NAMALWA (cell line): ENCODE measurements at places on chromosomes 7 and 10.
A peak's percentile ranks its signal among the peaks of the same experiment; 100 is the strongest.

DNA sequence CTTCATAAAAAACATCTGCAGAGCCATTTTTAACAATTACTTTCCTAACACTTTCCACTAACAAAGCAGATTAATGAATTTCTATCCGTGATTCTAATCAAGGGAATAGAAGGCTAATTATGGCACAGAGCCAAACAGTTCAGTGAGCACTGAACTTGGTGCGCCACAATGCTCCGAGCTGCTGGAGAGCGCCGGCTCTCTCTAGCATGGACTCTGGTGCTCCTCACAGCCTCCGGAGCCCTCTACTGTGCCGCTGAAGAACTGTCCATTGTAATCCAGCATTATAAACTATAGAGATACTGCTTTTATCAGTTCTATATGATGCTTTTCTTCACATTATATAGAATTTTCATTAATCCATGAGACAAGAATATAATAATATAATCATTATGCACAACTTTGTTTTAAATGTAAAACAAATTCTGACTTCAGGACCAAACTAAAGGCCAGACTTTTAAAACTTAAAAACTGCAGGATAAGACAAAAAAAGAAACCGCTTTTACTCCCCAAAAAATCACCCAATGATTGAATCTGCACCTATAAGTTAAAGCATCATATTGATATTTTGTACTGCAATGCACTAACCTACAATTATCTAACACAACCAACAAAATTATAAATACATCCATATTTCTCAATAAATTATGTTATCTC is 123.6 kb downstream of the RNF32 start:
- peak; percentile 31 for DNase-seq

GRCh38 chr10:12264204-12264940 is 68.4 kb downstream of the CDC123 start:
- peak; percentile 100 for DNase-seq

- DNase-seq = no peak
Observed at GRCh38 chr10:95373660-95374059, 82.9 kb upstream of the PDLIM1 start.

DNA sequence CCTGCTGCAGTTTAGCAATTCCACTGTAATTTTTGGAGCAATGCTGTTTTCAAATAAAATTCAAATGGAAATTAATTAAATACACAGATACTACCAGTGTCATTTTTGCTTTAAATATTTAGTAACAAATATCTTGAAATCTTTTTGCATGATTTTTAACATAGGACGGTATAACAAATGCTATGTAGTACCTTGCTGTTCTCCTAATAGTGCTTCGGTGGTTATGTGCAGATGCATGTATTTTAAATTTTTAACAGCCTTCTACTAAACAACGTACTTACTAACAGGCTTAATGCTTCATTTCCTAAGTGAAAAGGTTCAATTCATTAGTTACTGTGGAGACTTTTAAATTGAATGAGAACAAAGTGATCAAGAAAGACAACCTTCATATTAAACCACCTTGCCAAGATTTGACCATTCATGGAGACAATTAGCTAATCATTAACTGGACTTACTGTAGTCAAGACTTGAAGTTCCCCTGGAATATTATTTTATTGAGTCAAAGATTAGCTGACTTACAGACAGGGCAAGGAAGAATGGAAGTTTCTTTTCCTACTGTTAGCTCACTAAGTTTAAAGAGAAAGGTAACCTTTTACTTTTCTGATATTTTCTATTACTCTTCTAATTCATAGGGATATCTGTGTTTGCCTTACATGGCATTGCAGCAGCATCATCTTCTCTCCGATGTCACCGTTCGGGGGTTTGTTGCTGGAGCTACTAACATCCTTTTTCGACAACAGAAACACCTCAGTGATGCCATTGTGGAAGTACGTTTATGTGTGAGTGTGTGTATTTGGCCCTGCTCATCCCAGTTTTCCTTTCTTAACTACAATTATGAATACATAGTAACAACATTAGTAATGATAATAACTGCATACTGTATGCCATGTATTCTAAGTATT is 74.3 kb downstream of the AVL9 start:
- no peak for DNase-seq

- DNase-seq = no peak
Observed at GRCh38 chr7:47602272-47603004, 20.5 kb upstream of the TNS3 start.

DNA sequence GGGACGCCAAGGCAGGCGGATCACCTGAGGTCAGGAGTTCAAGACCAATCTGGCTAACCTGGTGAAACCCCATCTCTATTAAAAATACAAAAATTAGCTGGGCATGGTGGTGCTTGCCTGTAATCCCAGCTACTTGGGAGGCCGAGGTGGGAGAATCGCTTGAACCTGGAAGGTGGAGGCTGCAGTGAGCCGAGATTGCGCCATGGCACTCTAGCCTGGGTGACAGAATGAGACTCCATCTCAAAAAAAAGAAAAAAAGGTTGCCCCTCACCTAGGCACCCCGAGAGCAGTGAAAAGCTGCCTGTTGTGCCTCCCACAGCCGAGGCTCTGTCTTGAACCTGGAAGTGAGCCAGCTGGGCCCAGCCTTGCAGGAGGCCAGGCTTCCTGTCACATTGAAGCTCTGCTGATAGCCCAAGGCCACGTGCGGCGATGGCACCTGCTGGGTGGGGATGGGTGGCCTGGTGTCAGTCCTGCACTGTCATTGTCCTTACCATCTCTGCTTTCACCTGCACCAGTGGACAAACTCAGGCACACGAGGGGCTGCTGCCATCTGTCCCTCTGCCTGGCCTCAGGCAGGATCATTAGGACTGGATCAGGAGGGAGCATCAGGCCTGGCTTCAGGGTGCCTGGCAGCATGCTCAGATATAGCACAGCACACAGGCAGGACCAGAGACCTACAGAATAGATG is 37.8 kb downstream of the DNAJB12 start:
- peak; percentile 73 for DNase-seq

- no peak for DNase-seq
Observed at GRCh38 chr10:32105782-32106382, 49.7 kb upstream of the KIF5B start.

GRCh38 chr10:76429368-76430060 is 998.1 kb downstream of the LRMDA start:
- no peak for DNase-seq

GRCh38 chr7:157485361-157485831 is 148.6 kb downstream of the DNAJB6 start:
- DNase-seq = no peak

DNA sequence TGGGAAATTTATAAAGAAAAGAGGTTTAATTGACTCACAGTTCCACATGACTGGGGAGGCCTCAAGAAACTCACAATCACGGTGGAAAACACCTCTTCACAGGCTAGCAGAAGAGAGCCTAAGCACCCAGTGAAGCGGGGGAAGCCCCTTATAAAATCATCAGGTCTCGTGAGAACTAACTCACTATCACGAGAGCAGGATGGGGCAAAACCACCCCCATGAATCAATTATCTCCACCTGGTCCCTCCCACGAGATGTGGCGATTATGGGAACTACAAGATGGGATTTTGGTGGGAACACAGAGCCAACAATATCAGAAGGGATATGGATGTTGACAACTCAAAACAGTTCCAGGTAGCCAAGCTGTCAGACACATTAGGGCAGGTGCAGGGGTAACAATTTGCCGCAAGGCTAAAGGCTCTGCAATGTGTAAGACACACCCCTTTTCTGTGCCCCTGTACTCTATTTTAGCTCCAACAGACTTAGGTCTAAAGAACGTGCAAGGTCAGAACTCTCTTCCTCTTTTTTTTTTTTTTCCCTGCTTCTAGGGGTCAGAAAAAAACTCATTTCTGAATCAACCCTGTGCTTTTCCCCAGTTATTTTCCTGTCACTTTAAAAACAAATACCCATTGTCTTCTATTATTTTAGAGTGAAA is 30.7 kb upstream of the RBM20 start:
- DNase-seq = peak; percentile 59

GRCh38 chr10:24722131-24722675 is 1.5 kb downstream of the ARHGAP21 start:
- peak; percentile 44 for DNase-seq

DNA sequence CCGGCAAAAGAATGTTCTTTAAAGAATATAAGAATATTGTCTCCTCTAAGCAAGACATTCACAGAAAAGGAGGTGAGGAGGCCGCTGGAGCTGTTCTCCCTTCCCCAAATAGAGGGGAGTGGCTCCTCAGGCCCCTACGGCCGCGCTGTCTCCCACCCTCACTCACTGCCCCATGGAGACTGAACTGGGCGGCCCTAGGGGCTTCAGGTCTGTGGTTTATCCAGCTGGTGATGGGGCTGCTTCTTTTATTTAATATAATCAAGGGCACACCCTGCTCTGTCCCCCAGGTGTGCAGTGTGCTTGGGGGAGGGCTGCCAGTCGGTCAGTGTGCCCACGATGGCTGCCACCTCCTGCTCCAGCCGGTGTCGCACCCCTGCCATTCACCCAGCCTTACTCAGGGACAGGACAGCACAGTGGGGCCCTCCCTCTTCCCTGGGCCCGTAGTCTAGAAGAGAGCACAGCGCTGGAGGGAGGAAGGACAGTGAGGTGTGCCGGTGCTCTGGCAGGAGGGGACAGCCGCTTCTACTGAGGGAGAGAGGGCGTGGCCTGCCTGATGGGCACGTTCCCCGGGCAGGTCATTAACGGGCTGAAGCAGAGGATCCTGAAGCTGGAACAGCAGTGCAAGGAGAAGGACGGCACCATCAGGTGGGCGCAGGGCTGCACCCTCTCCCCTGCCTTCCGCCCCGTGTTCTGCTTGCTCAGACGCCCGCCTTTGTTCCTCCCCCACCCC is 23.4 kb downstream of the IQCE start:
- DNase-seq = no peak

GRCh38 chr7:101913851-101914250 is 96.4 kb downstream of the CUX1 start:
- no peak for DNase-seq

DNA sequence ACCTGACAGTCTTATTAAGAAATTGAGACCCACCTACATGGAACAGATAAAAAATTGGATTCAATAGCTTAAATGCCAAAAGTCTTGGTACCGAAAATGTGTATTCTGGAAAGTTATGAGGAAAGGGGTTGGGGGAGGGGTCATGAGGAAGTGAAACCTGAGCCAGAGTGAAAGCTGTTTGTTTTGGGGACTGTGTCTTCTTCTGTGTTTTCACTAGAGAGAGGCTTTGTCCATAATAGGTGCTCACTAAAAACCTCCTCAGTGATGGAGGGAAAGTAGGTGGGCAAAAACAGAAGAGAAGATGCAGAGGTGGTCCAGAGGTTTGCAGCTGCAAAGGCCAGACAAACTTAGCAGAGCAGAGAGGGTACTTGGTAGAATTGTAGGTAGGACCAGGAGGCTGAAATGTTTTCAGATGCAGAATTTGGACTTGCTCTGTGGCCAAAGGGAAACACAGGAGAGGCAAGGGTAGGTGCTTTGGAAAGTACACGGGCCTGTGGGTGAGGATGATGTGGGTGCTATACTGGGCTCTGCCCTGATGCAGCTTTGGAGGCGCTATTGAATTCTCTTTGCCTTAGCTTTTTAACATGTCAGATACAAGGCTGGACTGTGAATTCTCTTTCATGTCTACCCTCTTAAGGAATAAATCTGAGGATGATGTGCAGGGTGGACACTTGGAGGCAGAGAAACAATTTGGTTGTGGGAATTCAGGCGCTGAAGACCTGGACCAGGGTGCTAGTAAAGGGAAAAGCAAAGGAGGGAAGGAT is 254.6 kb downstream of the PTEN start:
- peak; percentile 38 for DNase-seq

GRCh38 chr7:23358152-23358674 is 59.1 kb downstream of the MALSU1 start:
- DNase-seq = peak; percentile 43

DNA sequence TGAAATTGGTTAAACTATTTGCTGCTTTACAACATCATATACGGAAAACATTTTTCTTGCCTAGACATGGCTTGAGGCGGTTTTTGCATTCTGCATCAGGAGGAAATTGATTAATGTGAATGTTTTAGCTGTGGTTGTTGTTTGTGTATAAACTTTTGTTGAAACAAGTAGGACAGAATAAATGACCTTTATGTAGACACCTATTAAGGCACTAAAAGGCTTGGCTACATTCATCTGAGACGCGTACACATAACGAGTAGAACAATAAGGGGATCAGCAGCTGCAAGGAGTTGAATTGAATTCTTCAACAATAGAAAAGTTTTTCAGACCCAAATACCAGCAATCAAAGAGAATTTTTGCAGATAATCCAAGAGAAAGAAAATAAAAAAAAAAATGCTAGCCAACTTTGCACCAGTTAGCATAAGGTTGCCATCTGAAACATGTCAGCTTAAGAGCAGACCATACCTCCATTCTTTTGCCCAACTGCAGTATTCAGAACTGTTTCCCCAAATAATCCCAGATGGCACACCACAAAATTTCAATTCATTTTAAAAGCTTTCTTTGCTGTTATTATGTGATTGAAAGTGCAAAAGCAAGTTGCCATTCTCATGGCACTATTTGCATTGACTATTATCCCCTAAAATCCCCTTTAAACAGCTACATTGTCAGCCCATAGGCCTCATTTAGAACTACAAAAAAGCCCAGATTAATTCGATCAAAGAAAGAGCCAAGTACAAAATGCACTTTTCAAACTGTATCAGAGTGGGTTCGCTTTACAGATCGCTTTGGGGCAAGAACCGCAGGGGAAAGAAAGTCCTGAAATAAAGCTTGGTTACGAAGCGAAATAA is 49.6 kb downstream of the GCC1 start:
- no peak for DNase-seq

GRCh38 chr7:132272763-132273371 is 303.4 kb downstream of the PLXNA4 start:
- DNase-seq = no peak

- DNase-seq = no peak
Observed at GRCh38 chr7:11787534-11787933, 44.5 kb downstream of the THSD7A start.

- no peak for DNase-seq
Observed at GRCh38 chr10:44516891-44517290, 132.0 kb upstream of the CXCL12 start.

GRCh38 chr10:81873932-81874816 is 820 bp upstream of the NRG3 start:
- DNase-seq = no peak

- no peak for DNase-seq
Observed at GRCh38 chr7:130821864-130822263, 87.9 kb upstream of the KLF14 start.

DNA sequence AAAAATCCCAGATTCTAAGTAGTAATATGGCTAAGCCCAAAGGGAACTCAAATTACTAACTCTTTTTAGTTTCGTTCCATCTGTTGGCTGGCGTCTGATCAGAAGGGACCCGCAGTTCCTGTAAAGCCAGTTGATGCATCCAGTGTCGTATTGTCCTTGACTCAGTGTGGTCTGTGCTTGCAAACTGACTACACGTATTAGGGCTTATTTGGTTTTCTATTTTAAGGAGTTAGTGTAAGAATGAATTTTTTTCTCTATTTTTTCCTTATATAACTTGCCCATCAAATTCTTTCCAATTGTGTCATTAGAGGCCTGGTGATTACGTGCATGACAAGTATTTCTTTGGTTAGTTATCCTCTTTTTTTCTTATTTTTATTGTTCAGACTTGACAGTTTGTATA is 9.7 kb downstream of the ABCA13 start:
- DNase-seq = no peak

DNA sequence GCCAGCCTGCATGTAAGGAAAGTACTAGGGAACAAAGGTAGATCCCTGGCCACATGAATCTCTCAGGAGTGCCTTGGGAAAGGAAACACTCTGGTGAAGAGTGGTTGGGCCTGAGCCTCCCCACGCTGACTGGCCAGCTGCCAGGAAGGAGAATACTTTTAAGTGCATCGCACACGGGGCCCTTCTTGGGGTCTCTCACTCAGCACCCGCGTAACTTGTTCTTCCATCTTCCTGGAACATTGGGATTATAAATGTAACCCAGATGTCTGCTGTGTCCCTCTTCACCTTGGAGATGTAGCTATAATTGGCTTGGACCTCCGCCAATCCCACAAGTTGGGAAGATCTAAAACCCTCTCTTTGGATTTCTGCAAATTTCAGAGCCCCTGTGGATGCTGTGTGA is 4.4 kb upstream of the GLI3 start:
- no peak for DNase-seq
